ENCODE measurements at places on chromosomes 2 and 18.

GRCh38 chr2:33145459-33145858, 198.7 kb downstream of the LTBP1 start:
- no peak for DNase-seq

GRCh38 chr2:184598316-184599053, at the start of gene ZNF804A:
ZNF804A (plus strand) TSS chr2:184598529; CDS start chr2:184598960, 431 bp downstream.
- DNase-seq, result no peak

DNA sequence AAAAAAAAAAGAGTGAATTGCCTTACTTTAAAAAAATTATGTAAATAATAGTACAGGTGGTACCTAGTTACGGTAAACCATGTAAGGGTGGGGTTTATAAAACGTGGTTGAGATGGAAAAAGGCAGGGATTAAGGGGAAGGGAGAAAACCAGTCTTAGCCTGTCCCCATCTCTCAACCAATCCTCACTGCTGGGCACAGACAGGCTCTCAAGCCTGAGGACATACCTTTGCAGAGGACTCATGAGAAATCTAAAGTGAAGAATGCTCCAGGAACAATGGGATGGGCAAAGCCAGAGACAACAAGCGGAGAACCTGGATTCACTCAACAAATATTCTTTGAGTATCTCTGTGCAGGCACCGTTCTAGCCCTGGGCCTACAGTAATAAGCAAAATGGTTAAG, 3.4 kb upstream of the IGFBP2 start:
- DNase-seq, result no peak

DNA sequence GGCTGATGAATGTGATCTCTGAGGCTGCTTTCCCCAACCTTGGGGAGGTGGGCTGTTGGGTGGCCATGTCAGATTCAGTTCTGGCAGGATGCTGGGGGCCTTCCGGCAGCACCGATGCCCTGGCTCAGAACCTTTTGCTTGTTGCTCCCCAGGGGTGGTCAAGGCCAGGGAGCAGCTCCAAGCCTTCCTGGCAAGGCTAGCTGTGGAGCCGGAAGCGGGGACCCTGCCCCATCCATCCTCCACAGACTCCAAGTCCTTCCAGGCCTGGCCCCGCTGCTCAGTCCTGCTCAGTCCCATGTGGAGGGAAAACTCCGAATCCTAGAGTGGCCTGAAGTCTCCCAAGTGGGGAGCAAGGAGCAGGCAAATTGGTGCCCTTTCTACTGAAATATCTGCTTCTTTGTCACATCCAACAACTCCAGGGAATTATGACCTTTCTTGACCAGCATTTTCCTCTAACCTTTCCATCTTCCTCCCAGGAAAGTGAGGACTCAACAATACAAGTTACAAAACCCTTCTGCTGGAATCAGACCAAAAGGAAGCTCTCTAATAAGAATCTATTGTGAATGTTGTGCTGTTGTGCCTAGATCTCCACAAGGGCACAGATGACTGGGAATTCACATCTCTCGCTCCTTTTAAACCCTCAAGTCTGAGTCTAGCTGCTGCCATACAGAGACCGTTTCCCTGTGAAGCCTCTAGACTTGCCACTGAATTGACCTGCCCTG, 134.0 kb downstream of the MCFD2 start:
- no peak for DNase-seq

GRCh38 chr18:48834413-48835031, 116.2 kb downstream of the SMAD7 start:
- peak; percentile 49 for DNase-seq

DNA sequence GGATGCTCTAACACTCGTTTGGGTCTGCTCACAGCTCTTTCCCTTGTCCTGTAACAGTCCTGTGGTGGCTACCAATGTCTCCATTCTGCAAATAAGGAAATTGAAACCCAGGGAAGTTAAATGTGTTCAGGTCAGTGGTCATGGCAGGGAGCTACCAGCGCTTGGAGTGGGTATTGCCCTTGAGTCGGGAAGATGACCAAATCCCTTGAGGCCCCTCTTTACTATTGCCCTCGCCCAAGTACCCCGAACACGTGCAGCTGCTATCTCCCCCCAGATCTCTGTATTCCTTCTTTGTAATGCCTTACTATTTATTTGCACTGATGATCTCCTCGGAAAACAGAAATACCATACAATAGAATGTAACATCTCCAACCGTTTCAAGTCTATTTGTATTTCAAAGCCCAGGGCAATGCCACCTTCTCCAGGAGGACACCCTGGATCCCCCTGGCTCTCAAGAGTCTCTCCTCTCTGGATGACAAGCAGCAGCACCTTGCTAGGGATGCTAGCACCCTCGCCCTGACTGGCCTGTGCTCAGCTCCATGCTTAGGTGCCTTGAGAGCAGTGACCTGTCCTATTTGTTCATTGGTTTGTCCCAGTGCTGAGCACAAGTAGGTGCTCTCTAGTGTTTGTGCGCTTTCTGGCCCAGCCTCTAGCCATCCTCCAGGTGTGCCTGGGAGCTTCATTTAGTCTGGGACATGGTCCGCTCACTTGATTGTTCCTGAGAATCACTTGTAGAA, 15.1 kb downstream of the DYSF start:
- no peak for DNase-seq

GRCh38 chr2:64859312-64860212, 129.6 kb upstream of the SLC1A4 start:
- no peak for DNase-seq

DNA sequence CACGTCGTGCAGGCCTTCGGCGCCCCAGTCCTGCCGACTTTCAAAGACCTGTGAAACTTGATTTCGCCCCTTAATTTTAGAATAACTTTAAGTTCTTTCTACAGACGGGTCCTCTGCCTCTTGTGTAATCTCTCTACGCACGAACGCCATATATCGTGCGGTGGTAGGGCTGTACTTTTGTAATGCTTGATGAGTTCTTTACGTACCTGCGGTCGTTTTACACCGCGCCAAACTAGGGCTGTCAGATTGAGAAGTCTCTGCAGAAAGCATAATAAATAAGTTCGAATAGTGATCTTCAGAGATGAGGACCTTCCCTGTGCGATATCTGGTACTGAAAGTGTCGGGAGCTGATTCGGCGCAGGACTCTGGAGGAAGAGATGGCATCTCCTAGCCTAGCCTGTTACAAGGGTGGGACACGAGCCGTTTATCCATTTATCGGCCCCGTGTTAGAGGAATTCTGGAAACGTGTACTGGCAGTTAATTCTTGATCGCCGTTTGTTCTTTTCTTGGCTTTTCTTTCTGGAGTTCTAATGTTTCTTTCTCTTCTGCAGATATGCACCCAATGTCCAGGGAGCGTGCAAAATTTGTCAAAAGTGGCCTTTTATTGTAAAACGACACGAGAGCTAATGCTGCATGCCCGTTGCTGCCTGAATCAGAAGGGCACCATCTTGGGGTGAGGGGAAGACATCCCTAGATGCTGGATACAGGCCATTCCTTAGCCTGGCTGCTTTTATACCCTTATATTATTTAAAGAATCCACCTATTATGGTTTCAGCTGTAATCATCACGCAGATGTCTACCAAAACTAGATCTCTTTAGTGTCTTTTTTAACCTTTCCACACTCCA, 781 bp upstream of the SLC5A6 start:
- DNase-seq, result no peak

DNA sequence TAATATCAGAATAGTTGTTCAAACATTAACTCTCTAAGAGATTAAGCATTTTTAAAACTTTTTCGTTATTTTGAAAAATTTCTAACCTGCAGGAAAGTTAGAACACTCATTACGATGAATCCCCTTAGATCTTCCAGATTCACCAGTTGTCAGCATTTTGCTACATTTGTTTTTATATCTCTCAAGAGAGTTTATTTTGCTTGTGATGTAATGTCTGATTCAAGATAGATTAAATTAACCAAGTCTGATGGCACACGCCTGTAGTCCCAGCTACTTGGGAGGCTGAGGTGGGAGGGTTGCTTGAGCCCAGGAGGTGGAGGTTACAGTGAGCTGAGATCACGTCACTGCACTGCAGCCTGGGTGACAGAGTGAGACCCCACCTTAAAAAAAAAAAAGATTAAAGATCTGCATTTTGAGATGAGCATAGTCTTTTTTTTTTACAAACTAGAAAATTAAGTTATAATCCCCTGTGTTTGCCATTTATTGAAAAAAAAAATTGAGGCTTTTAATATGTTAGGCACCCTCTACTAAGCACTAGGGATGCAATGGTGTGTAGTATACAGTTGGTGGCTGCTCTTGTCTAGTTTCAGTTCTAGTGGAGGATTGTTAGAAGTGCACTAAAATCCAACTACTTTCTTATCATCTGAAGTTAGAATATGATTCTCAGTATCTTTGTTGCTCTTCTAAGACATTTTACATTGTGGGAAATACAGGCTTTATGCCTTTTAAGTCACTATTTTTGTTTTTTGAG, 20.9 kb downstream of the RAB10 start:
- DNase-seq, result no peak

DNA sequence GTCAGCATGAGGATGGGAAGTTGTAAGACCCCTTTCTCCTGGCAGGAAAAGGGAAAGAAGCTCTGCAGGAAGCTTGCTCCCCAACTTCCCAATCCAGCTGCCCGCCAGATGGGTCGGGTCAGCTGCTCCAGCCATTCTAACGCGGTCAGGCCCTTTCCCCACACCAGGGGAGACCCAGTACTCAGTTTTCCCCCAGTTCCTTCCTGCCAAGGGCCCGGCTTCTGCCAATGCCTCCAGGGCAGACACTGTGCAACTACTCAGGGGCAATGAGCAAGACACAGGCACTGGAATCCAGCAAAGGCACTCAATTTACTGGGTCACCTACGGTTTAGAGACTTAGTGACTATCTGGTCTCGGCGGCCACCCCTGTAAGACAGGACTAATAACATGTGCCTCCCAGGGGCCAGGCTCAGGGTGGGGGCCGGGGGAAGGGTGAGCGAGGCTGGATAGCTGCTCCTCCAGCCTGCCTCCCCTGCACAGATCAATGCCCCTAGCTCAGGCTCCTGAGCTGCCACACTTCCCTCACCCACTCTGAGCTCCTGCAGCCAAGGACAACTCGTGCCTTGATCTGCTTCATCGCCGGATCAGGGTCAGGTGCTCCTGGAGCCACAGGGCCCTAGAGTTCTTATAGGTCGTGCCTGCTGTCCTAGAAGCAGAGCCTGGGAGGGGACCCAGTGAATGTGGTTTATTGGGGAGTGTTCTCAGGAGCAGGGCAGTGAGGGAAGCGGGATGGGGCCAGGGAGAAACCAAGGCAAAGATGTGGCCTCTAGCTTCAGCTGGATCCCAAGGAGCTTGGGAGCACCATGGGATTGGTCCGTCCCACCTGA, 171.1 kb downstream of the ZFP36L2 start:
- DNase-seq, result no peak

GRCh38 chr2:170235860-170236679, 58.1 kb downstream of the MYO3B start:
- DNase-seq, result no peak

DNA sequence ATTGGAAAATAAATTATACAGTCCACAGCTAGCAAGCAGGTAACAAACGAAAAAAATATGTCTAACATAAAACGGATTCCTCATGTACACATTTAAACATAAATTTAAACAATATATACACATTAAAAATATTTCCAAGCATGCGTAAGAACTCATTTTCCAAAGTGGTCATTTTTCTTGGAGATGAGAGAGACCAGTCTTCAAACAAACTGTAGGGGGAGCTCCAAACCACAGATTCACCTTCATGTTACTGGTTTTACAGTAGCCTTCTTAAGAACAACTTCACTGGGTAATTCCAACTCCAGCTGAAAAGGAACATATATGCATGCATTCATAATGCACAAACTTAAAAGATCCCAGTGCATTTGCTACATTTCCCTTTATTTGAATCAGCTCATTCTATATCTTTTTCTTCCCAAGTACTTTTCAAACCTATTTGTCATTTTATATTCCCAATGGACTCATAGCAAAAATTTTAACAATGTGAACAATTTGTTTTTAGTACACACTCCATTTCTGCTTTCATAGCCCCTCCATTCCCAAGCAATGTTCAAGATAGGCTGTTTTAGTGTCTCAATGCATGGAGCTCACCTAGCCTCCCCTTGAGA, 4.7 kb upstream of the STAMBP start:
- peak; percentile 69 for DNase-seq

- DNase-seq, result no peak
These were observed 114.2 kb downstream of the RBMS1 start for GRCh38 chr2:160379399-160379798.

GRCh38 chr2:184463102-184463865, 135.0 kb upstream of the ZNF804A start:
- no peak for DNase-seq

DNA sequence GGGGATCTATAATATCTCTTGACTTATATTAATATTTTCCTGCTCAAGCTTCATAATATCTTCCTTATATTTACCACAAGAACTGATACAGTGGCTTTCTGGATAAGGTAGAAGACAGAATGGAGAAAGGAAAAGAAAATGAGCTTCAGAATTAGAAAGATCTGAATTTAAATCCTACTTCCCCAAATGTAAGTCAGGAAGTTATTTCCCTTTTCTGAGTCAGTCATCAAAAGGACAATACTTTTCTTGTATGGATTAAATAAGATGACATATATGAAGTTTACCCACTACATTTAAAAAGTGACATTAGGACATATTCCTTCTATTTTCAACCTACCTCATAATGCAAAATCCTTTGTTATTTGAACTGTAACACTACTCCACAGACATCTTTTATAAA, 19.0 kb downstream of the KRCC1 start:
- DNase-seq, result no peak

DNA sequence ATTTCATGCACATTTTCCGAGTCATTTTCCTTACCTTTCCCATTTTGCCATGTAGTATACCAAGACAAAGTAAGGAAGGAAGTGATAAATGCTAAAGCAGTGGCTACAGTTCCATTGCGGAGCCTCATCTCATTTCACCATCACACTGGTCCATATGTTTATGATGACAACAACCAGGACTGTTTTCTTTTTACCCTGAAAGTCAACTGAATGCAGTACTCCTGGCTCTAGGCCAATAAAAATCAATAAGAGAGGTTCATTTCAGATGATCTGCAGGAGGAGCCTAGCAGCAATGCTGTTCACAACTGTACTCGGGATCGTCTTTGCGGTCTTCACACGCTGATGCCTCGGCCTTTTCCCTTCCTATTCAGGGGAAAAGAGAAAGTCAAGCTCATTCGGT, 4.7 kb downstream of the MGAT4A start:
- no peak for DNase-seq

GRCh38 chr2:132904142-132904842, 234.3 kb upstream of the LYPD1 start:
- DNase-seq, result no peak

DNA sequence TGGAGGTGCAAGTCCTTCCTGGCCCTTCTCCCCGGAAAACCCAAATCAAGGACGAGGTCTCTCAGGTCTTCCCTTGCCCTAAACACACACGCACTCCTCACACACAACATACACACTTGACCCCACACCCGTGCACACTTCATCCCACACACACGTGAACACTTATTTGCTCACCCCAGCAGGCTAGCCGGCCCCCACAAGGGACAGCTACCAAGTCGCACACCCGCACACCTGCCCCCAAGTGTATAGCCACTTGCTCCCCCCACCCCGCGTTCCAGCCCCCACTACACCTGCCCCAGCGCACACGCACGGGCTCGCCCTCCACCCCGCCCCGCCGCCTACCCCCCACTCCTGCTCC, 359 bp downstream of the TGFBRAP1 start:
- DNase-seq, result no peak

DNA sequence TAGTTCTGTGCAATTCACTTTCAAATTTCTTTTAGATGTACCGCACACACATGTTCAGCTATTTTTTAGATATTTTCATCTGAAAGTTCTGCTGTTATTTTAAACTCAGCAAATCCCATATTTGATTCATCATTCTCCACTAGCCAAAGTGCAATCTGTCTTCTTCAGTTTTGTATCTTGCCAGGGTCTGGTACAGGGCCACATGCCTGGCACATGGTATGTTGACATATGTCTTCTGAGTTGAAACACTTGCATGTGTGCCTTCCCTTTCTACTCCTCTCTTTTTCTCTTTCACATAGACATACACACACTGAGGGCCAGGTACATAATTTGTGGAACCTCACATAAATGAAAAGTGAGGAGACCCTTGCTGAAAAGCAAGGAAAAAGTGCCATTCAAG, 25.7 kb upstream of the SESTD1 start:
- DNase-seq, result no peak

Data from GM12864 (cell line).